Fibroblast of gingiva (primary cell): ENCODE measurements at places on chromosomes 16 and 17.

- peak; percentile 21 for DNase-seq
Observed at GRCh38 chr17:4304417-4305027, 40.7 kb upstream of the ANKFY1 start.

DNA sequence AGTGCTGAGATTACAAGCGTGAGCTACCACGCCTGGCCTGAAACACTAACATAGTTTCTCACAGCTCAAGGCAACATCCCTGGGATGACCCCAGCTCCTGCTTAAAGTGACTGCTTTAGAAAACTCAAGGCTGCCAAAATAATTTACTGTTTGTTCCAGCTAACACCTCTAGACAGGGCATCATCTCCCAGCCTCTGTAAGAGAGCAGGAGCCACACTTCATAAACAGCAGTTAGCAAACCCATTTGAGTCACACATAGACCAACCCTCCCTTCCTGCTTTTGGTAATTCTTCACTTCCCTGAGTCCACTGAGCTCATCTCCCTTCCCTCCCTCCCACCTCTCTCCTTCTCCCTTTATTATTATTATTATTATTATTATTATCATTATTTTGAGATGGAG, 201.3 kb downstream of the XYLT1 start:
- DNase-seq: no peak

DNA sequence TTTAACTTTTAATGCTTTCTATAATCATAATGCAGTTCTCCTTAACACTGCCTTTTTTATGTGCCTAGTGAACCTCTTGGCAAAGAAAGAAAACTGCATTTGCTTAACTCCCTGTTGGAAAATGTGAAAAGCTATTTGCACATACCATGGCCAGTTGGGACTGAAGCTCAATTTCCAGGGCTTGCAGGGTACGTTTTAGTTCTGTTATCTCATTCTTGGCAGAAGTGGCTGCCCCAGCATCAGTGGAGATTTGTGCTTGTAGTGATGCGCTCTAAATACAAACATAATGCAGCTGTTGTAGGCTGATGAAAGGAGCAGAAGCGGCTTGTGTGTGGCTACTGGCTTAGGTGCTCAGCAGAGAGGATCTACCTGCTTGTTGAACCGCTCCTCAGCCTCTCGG, 3.7 kb downstream of the KRT24 start:
- DNase-seq: no peak

DNA sequence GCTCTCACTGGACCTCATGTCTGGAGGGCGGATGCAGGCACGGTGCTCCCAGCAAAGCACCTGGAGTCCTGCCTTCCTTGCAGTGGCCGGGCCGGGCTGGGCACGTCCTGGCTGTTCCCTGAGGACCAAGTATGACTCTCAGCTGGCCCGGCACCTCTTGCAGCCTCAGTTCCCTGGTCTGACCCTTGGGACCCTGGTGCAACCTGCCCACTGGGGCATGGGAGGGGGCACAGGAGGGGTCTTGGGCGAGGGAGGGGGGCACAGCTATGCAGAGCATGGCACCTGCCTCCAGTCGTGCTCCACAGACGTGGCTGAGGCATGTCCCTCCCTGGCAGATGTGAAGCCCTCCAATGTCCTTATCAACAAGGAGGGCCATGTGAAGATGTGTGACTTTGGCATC, 19.6 kb downstream of the MAP2K3 start:
- DNase-seq: no peak

DNA sequence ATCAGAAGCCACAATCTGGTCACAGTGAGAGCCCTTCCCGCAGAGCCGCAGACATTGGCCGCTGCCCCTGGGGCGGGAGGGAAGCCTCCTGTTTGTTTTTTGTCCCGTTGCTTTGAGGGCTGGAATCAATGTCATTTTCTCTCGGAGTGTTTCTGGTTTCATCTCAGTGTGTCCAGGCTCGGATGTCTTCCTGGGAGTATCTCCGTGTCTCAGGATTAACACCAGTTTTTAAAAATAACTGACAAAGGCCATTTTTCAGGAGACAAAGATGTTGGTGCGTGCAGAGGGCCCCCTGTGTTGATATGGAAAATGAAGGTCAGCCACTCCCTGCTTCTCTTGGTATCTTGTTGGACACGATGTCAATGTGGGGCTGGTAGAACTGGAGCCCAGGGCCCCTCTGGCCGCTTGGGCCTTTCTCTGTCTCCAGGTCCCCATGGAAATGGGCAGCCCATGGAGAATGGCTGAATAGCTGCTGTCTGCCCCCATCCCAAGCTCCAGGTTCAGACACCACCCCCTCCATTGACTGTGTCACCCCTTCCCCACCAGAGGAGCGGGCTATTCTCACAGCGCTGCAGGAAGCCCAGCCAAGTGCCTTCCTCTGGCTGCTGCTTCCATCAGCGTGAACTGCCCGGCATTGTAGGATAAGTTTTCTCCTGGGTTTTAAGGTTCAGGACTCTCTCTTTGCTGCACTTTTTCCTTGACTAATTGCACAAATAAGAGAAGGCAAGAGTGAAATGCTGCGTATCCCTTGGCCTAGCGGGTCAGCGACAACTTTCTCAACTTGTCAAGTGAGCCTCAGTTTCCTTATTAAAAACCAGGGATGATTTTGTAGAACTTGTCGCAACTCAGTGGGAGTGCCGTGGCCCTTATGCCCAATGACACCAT, 72.2 kb upstream of the METTL9 start:
- no peak for DNase-seq

- DNase-seq: peak; percentile 87
Observed at GRCh38 chr17:50507871-50508572, at the start of gene MYCBPAP. TSS of gene MYCBPAP (plus strand) at chr17:50508439. CDS start at chr17:50508675, 236 bp downstream.

DNA sequence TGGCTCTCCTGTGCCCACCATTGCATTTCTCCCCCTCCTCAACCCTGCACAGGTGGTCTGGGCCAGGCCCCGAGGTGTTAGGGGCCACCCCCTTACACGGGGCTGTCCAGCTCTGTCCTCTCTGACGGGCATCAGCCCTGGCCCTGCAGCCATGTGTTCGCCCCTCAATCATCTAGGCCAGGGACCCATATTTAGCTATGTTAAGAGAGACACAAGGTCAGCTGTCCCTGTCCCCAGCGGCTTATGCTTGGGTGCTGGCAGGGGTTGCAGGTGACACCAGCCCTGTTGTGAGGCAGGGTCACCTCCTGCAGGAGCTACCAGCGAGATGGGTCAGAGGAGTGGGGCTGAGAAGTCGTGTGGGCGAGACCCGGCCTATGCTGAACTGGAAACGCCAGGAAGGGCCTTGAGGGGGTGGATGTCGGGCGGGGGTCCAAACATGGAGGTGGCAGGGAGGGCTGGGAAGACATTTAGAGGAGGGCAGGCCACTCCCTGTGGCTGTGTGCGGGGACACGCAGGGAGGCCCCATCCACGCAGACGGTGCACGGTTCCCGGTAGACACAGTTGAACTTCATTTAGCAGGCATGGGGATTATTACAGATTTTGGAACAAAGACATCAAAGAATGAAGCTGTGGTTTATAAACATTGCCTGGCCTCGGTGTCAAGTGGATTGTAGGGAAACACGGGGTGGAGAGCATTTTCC, 133.2 kb upstream of the CHMP6 start:
- DNase-seq: no peak

GRCh38 chr17:36132421-36132831, 28.8 kb downstream of the CCL4 start:
- DNase-seq: no peak

- DNase-seq: peak; percentile 15
Observed at GRCh38 chr16:56999409-57000270, 10.3 kb downstream of the NLRC5 start.

DNA sequence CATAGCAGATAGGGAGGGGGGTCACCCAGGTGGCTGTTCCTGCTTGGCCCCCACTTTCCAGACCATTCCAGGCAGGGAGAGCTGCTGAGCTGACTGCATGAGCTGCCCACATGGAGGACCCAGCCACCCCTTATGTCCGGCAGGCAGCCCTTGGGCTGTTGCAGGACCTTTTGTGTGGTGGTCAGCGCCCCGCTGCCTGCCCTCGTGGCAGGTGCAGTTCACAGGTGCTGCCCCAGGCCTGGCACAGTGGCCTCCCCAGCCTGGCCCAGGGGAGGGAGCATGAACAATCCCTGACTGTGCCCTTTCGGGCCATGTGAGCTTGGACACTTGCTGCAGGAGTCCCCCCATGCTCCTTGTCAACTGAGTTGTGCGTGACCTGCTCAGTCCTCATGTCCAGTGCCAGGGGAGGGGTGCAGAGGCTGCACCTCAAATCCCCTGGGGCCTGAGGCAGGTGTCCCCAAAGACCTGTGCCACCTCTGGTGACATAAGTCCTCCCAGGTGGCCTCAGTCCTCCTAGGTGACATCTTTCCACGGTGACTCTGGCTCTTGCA, 8.6 kb downstream of the TBC1D26 start:
- no peak for DNase-seq

DNA sequence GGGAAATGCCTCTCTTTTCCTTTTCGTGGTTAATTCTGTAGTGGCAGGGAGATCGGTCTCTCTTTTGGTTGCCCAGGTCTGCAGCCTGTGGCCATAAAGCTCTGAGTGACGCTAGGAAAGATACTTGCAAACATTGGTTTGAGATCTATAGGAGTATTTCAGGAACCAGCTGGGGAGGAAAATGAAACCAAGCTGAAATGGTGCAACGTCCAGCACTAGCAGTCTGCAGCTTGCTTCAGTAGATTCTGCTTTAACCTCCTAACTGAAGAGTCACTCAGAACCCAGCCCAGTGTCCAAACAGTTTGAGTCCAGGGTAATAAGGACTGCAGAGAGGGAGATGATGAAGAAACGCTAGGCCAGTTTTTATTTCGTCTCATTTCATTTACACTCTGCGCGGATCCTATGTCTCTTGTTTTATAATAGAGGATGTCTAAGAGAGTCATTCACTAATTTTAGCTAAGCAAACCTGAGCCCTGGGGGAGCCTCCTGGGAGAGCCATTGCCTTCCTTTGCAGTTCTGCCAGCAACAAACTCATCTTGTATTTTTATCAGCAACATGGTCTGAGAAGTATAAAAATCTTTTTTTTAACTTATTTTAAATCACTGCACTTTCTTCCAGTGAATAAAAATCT, 12.0 kb downstream of the SP2 start:
- peak; percentile 38 for DNase-seq

GRCh38 chr17:58215685-58216084, 3.4 kb downstream of the MKS1 start:
- DNase-seq: no peak

- DNase-seq: no peak
Observed at GRCh38 chr17:31750578-31750977, 108.5 kb downstream of the COPRS start.

DNA sequence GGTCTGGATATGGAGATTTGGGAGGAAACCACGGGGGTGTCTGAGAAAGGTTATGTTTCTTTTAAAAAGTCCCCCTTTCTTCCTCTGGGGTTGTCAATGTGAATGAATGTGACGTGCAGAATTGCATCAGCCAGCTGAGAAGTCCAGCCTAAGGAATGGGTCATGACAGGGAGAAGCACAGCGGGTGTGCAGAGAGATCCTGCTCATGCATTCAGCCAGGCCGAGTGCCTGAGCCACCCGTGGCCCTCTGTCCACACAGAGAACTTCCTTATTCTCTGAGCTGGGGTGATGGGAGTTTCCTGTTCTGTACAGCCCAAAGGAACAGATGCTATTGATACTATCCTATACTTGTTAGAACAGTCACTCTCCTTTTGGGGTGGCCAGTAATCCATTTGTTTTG, 117.9 kb downstream of the CPPED1 start:
- DNase-seq: no peak

DNA sequence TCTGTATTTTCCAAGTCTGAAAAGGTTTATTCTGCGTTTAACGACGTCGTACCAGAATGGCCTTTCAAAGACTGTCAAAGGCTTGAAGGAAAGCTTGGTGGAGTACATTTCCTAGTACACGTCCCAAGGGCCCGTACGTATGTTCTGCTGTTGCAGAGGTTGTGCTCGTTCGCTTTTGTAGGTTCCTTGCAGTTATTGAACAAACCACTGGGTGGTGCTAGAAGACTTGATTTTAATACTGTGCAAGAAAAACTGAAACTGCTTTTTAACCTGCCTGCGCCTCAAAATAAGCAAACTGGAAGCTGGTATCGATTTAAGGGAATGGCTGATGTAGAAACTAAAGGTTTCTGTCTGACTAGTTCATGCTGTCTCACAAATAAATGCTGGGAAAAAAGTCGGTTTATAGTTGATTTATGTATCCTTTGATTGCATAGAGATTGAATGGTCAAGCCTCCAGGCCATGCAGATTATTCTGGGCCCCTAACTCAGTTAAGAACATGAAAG, 54.6 kb downstream of the USP10 start:
- peak; percentile 89 for DNase-seq

- DNase-seq: peak; percentile 45
Observed at GRCh38 chr16:27511657-27512448, 37.9 kb downstream of the GTF3C1 start.

- DNase-seq: no peak
Observed at GRCh38 chr16:12927591-12927990, 26.2 kb downstream of the SHISA9 start.

DNA sequence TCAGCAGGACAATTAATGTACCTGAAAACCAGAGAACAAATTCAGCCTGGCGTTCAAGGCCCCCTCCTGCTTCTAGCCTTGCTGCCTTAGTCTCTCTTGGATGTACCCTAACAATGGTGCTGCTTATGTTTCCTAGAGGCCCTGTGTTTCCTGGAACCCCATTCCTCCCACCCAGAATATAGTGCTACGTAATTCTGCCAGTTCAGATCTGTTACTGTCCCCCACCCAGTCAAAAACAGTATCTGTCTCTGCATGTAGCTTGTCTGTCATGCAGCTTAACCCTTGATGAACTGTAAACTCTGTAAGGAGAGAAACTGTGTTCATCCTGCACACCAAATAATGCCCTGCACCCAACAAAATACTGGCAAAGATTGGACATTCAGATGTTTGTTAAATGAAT, 6.8 kb downstream of the MRTFB start:
- no peak for DNase-seq

GRCh38 chr17:19002805-19003542, 1.6 kb downstream of the FAM83G start:
- DNase-seq: no peak

- DNase-seq: no peak
Observed at GRCh38 chr16:351804-352520, 561 bp downstream of the AXIN1 start.

DNA sequence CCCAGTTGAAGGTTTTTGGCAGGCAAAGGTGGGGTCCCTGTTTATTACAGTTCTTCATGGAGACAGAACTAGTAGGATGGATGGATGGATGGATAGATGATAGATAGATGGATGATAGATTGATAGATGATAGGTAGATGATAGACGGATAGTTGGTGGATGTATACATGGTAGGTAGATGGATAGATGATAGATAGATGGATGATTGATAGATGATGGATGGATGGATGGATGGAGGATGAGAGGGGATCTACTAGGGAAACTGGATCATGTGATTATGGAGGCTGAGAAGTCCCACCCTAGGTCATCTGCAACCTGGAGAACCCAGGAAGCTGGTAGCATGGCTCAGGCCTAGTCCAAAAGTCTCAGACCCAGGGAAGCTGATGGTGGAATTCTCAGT, 88.6 kb downstream of the ABCC1 start:
- no peak for DNase-seq
